NCI-H2171 (cell line): ENCODE measurements at places on chromosomes 7 and 10.

- no peak for DNase-seq
Measured at GRCh38 chr7:945556-946255, 8.8 kb downstream of the ADAP1 start.

GRCh38 chr7:151339651-151340382 is 1.8 kb upstream of the NUB1 start:
- no peak for DNase-seq

GRCh38 chr10:114753126-114753525 is 68.5 kb upstream of the FHIP2A start:
- no peak for DNase-seq

DNA sequence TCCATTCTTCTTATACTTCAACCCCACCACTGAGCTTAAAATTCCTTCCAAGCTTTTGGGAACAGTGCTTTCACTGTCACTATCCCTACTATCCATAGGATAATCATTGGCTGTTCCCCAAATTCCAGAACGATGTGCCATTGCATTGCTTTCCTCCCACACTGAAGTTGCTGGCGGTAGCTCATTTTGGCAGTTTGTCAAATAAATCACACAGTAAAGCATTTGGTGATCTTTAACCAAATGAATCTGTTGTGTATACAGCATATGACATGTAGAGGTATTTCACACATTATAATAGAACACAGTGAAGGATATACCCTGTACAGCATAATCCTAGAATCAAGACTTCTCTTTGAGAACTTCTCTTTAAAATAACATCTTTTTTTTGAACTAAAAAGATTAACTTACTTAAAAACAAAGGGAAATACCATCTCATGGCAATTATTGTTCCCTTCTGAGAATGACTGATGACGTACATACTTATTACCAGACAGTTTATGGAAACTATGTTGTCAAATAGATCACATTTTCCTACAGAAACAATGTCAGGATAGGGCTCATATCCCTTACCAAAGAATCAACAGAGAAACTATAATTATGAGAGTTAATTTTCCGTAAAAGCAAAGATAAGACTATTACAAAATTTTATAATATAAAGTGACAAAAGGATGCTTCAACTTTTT is 93.6 kb downstream of the CTNNA3 start:
- DNase-seq = no peak

DNA sequence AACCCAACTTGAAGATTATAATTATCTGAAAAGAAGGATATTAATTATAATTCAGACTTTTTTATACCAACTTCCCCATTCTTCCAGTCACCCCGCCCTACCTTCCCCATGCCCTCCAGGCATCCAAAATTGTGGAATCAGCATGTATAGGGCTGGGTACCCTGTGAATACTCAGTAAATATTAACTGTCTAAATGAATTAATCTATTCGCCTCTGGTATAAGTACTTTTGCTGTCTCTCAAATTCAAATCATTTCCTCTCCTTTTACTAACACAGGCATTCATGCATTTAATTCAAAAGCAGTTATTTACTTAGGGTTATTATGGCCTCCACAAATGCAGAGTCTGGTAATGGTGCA is 26.5 kb upstream of the GOT1 start:
- DNase-seq = no peak
